ENCODE measurements at places on chromosomes 5 and 9.

DNA sequence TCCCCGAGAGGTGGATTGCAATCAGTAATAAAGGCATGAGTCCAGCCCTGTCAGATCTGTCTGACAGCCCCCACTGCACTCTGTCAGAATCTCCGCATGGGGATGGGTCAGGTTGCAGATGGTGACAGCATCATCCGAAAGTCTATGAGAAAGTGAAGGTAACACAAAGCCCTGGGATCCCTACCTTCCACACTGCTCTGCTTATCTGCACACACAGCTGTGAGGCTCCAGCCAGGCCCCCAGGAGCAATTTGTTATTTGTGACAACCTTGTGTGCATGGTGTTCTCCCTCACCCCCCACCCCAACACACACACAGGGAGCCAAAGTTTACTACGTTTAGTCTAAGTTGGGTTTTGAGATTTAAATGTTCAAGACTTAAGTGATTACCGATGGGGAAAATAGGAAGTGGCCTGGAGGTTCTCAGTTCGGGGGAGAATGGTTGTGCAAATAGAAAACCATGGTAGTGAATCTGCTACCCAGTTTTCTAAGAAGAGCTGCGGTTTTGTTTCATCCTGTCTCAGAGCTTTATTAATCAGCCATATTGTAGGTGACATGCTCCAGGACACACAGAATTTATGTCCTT lies 92.7 kb downstream of the SV2C start:
- no peak for DNase-seq

GRCh38 chr5:16464231-16464630 lies 1.4 kb downstream of the ZNF622 start:
- no peak for DNase-seq

GRCh38 chr9:124558777-124559470 lies 51.7 kb upstream of the NR5A1 start:
- no peak for DNase-seq

DNA sequence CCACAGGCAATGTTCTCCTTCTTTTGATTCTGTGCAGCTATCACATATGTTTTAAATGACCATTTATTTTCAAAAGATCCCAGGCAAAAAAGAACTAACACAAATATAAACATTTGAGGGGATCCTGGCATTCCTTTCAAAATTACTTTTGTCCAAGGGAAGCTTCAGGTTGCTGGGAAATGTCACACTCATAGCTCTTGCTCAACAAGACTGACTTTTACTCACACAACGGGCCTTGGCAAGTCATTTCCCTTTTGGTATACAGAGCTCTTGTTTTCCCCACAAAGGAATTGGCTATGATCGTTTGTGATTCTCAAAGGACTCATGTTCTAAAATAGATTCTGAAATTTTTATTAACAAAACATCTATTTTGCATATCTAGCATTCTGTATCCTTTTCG lies 4.5 kb upstream of the PALM2AKAP2 start:
- no peak for DNase-seq

DNA sequence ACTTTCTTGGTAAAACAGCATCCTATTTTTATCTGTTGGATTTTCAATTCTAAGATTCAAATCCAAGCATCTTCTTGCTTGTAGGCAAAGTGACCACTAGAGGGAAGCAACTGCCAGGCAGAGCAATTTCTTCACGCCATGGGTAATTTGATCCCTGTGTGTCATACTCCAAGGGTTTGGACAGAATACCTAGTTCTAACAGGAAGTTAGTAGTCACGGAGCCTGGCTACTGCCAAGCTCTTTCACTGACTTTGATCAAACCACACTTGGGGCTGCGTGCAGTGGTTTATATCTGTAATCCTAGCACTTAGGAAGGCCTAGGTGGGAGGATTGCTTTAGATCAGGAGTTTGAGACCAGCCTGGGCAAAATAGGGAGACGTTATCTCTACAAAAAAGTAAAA lies 473.6 kb upstream of the TNC start:
- DNase-seq: peak; percentile 87

DNA sequence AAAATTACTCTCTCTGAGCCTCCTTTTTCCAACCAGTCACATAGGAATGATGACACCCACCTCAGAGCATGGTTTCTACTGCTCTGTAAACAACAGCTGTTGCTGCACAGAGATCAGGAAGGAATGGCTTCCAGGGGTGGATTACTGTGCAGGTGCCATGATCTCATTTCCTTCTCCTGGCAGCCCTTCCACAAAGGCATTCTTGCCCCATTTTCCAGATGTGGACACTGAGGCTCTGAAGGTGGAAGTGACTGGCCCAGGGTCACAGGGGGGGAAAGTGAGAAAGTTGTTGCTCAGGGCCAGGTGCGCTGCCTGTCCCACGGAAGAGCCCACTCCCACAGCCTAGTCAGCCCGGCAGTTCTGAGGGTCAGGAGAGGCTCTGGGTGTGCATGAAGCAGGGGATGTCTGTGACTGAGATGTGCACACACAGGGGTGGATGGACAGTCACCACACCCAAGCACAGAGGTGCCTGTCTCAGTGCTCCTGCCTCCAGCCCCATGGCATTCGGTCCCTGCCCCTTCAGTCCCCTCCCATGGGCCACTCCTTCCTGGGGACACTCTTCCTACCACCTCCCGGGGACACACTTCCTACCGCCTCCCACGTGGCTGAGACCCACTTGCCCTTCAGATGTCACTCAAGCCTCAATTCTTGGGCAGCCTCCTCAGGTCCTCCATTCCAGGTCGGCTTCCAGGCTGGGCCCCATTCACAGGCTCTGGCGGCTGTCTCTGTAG lies 17.0 kb downstream of the FGFR4 start:
- DNase-seq: no peak

GRCh38 chr5:82594097-82594496 lies 315.9 kb upstream of the RPS23 start:
- DNase-seq: no peak

DNA sequence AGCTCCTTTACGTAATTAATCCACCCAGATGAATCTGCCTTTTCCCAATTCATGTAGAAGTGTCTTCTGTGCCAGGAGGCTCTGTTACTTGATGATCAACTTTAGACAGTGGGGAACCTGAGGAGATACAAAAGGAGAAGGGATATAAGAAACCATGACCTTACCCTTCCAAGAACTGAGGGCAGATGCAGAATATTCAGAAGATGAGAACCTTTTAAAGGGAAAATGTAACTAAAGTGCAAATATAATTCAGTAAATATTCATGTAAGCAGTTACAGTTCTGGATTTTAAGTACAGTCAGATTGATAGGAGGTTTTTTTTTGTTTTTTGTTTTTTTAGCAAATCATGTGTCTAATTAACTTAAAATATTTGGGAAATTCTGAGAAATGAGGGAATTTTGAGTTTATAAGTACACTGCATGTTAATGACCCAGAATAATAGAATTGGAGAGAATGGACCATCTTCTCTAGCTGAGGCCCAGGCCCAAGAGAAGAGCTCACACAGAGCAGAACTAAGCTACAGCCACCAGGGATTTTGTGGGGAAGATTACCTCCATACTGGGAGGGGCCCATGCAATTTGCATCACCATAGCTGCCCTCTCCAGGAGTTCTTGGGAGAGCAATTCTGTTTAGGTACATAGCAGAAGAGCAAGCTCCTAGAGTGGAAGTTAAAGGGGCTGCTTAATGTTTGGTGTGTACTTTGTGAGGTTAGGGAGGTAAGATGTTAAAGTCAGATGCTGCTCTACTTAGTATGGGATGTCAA lies 61.5 kb downstream of the SV2C start:
- no peak for DNase-seq

DNA sequence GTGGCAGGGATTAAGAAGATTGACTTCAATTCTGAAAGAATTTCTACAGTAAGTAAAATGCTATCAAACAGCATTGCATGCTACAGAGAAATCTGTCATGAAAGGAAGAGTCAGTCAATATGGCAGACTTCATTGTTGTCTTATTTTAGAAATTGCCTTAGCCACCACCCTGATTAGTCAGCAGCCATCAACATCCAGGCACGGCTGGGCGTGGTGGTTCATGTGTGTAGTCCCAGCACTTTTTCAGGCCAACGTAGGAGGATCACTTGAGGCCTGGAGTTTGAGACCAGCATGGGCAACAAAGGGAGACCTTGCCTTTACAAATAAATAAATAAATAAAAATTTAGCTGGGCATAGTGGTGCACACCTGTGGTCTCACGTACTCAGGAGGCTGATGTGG lies 46.6 kb downstream of the RMI1 start:
- no peak for DNase-seq

DNA sequence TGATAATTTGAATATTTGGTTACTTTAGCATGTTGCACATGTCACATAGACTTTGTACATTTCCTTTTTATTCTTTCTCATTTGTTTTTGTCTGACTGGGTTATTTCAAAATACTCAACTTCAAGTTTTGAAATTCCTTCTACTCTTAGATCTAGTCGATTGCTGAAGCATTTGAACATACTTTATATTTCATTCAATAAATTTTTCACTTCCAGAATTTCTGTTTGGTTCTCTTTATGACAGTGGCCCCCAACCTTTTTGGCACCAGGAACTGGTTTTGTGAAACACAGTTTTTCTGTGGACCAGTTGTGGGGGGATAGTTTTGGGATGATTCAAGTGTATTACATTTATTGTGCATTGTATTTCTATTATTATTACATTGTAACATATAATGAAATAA lies 119.8 kb downstream of the COX7C start:
- DNase-seq: no peak

- no peak for DNase-seq
Observed at GRCh38 chr9:37446401-37446800, 18.8 kb downstream of the ZBTB5 start.

- DNase-seq: no peak
Observed at GRCh38 chr5:94911276-94911675, 292.8 kb downstream of the SLF1 start.

DNA sequence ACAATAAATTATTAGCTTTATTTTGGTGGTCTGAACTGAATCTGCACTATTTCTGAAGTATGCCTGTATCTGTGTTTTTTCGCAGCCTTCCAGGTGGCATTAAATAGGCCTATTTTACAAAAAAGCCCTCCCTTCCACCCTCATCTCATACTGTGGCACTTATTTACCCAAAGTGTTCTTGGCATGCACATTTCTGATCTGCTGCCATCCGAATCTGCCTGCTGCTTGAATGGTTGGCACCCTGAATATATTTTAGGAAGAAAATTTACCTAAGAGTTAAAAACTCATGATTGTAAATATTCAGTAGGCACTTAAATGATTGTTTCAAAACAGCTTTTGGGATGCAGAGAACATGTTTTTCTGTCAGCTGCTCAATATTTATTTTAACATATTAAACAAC lies 150.1 kb downstream of the SLC28A3 start:
- no peak for DNase-seq

- DNase-seq: no peak
Observed at GRCh38 chr5:36703245-36703860, 96.9 kb downstream of the SLC1A3 start.

GRCh38 chr5:122933956-122934355 lies 88.5 kb downstream of the SNX24 start:
- no peak for DNase-seq

GRCh38 chr5:38497946-38498345 lies 58.5 kb downstream of the LIFR start:
- DNase-seq: no peak

Measured in NCI-H510A (cell line).